Left hindlimb (tissue), 1 donor: ENCODE measurements at places on chromosomes 16 and 17.

- no peak for DNase-seq
Measured at GRCh38 chr16:10136916-10137315, 45.3 kb downstream of the GRIN2A start.

DNA sequence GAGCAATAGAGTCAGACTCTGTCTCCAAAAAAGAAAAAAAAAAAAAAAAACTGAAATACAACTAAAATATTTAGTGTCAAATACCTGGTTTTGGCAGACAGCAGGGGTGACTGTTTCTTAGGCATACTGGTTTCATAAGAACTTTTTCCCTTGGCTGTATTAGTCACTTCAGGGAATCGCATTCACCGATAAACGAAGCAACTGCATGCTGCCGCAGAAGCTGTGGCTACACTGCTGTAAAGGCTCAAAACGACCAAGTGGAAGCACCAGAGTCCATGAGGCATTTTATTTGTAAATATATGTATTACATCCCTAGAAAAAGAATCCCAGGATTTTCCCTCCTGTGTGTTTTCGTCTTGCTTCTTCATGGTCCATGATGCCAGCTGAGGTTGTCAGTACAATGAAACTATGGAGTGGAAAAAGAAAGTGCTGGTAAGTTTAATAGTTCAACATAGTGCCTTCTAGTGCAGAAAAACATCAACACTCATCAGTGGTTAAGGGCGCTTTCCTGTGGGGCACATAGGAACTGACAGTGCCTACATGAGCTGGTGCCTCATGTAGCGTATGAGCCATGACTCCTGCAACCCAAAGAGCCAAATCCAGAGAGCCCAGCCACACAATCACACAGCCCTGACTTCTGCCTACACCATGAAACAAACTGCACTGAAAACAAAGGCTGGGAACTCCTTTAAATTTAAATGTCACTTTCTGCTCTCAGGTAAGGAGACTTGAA is 7.3 kb downstream of the RPS15A start:
- DNase-seq, result no peak

DNA sequence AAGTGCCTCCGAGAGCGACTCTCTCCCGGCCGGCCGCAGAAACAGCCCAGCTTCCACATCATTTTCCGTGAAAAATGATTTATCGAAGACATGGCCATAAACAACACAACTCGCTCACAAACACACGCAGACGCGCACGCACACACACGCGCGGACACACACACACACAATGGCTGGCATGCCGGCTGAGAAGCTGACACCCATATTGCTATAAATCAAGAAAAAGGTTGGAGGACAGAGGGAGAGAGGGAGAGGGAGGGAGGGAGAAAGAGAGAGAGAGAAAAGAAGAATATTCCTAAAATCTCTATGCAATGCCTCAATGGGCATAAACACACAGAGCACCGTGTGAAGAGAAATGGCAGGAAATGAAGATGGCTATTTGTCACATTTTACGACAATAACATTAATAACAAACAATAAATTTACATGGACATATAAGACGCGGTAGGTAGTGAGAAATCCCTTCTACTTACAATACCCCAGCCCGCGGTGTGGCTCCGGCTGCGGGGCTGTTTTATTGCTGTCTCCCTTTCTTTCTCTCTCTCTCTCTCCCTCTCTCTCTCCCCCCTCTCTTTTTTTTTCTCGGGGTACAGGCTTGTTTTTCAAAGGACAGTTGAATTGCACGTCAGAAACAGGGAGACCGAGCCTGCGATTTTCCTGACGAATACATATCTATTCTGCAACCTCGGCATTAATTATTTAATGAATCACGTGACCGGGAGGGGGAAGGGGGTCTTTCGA is 9.5 kb downstream of the HOXB4 start:
- no peak for DNase-seq

DNA sequence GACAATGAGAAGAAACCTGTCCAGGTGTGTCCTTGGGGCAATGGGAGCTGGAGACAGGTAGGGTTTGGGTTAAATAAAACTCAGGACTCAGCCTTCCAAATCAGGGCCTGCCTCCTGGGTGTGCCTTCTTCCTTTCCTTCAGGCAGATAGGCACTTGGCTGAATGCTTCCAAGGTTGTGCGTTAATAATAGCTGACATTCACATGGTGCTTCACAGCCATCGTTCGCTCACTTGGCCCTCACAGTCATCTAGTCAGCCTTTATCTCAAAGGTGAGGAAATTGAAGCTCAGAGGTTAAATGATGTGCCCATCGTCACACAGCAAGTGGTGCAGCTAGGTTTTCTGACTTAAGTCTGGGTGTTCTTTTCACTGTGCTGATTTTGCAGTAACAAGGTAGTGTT is 9.5 kb downstream of the NFE2L1 start:
- no peak for DNase-seq

DNA sequence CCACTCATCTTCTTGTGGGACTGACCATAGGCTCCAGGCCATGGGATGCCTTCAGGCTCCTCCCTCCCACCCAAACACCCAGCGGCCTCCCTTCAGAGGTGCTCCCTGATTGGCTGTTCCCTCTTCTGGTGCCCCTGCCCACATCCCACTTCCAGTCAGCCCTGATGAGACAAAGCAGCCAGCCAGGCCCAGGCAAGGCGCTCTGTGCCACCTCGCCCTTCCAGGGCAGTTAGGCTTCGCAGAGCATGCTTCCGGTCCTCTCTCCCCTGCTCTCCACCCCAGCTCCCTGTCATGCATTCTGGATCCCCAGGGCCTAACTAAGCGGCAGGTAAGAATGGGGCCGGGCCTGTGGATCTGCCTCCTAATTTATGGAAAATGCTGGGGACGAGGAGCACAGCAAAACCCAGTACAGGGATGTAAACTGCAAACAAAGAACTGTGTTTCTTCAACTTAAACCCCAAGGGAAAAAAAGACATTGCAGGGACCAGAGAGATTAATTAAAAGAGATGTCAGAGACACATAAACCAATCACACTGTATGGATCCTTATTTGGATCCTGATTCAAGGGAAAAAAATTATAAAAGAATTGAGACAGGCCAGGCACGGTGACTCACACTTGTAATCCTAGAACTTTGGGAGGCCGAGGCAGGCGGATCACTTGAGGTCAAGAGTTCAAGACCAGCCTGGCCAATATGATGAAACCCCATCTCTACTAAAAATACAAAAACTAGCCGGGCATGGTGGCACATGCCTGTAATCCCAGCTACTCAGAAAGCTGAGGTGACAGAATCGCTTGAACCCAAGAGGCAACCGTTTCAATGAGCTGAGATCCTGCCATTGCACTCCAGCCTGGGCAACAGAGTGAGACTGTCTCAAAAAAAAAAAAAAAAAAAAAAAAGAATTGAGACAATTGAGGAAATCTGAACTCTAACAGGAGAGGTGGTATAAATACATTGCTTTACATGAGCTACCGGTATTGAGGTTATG is 26.0 kb downstream of the ZDHHC7 start:
- no peak for DNase-seq
